Fibroblast of skin of right quadriceps (primary cell): ENCODE measurements at places on chromosomes 3 and 15.

DNA sequence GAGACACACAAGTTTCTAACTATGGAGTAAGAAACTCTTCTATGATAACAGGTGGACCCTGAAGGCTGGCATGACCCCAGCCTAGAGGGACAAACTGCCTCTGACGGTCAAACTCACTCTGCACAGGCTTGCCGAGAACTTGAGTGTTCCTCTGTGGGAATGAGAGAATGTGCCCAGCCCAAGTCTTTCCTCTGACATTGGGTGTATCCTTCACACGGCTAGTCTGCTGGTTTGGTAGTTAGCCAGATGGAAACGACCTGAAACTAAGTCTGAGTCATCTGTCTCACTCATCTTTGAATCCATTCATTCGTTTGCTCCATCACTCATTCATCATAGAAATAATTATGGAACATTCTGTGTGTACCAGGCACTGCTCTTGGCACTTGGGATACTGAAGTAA, 198.4 kb downstream of the ATP10A start:
- no peak for DNase-seq

- DNase-seq = peak; percentile 56
These were observed 20.9 kb downstream of the RAD54L2 start for GRCh38 chr3:51559411-51559888.

DNA sequence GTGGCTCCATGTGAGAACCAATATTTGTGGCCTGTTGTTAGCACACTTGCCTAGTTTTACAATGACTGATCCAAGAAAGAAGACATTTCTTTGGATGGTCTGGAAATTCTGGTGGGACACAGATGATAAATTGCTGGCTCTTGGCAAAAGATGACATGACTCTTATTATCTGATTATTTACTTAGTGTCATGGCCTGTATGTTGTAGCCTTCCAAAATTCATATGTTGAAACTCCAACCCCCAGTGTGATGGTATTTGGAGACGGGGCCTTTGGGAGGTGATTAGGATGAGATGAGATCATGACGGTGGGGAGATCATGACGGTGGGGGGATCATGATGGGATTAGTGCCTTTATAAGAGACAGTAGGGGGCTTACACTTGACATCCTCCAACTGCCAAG, 30.0 kb upstream of the AKAP13 start:
- no peak for DNase-seq

- no peak for DNase-seq
These were observed 613.4 kb downstream of the NLGN1 start for GRCh38 chr3:174010907-174011306.

GRCh38 chr15:72063186-72063585, 54.8 kb downstream of the MYO9A start:
- no peak for DNase-seq

GRCh38 chr3:170496026-170496867, 77.6 kb downstream of the CLDN11 start:
- no peak for DNase-seq

DNA sequence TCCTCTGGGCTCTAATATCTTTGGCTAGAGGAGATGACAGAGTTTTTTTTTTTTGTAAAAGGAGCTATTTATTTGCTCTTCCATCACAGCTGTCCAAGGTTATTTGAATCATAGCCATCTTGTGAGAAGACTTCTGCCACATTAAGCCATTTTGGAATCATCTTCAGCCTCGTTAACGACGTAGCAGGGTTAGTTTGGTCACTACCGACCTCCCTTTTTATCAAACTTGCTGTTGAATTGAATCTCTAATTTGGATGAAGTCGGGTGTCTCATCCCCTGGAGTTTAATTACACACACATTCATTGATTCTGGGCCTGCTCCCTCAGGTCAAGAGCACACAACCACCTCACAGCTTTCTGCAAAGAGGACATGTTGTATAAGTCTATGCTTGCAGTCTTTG, 238.7 kb downstream of the CPNE4 start:
- no peak for DNase-seq

- no peak for DNase-seq
These were observed 77.4 kb downstream of the VPS8 start for GRCh38 chr3:184889312-184889904.

GRCh38 chr3:39029556-39029955, 22.2 kb downstream of the SCN11A start:
- DNase-seq = no peak

DNA sequence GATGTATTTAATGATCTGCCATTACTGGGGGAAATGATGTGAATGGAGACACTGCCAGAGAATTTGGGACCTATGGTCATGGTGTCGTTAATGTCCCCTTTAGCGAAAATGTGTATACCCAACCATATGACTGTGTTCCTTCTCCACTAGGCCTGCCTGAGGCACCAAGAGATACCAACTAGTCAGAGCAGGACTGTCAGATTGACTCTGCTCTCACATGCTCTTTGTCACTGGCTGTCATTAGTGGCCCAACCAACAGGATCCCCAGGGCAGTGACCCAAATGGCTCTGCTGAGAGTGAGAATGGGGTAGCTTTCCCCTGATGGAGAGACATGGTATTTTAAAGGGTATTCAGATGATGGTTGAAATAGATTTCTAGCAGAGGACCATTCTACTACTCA, 2.8 kb downstream of the TAGLN3 start:
- no peak for DNase-seq

DNA sequence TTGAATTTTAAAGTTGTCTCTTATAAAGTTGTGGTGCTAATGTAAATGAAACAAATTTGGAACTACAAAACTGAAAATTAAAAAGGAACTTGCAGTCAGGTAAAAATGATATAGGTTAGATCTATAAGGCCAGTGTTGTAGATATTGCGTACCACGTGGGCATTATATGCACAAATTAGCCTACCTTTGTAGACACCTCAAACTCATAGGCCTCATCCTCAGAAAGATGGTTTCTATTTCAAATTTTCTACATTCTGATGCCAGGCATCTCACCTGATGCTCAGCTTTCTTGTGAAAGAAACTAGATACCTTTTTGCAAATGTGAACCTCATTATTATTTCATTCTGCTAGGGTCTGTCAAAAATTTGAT, 25.6 kb downstream of the TMEM207 start:
- no peak for DNase-seq

DNA sequence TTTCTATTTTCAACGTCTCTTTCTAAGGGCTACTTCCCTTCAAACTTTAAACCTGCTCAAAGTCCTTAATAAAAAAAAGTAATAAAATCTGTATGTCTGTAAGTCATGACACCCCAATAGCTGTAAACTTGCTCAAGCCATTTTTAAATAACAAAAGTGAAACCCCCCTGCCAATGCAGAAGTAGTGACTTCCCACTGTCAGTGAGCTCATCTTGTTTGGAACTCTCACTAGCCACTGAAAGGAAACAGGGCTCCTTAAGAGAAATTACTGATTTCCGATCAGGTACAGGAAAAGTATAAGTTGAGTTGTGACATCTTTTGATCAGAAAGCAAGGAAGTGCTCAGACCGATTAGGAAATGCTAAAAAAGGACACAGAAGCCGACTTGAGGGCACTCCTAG, 27.6 kb upstream of the GPR171 start:
- no peak for DNase-seq

DNA sequence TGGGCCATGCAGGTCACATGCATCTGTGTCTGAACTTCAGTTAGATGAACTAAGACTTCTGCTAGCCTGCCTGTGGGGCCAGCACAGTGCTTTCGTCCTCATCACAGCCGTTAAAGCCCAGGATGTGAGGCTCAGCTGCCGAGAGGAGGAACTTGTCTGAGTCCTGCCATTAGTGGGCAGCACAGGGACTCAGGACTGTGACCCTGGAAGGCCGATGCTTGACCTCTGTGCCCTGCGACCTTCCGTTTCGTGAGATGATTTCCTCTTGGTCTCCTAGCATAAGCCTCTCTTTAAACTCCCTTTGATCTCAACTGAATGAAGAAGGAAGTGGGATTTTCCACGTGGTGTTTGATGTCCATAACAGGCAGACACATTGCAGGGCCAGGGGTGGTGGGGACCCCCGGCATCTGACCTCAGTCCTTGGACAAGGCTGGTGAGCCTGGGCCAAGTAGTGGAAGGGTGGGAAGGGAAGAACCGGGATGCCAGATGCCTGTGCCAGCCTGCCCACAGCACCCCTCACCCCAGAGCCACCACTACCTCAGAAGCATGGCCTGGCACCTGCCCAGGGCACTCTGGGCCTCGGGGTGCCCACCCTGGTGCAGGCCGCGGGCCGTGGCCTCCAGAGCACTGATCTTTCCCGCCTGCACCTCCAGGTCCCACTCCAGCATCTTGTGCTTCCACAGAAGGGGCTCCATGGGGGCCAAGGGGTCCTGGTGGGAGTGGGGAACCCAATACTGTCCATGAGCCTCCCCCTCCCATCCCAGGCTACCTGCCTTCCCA, 21.6 kb downstream of the PLA2G4B start:
- no peak for DNase-seq

DNA sequence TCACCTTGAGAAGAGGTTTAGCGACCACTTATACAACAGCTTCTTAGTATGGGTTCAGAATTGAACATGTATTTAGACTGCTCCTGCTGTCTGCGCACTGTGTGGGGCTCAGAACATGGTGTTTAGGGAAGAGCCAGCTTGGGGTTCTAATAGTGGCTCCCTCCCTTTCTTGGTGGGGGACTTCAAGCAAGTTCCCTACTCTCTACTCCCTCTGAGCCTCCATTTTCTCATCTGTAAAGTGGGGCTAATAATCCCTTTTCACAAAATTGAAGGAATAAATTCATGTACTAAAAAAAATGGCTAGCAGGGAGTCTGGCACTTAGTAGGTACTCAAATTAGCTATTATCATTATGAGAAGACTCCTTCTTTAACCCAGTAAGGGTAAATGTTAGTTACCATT, 97.5 kb upstream of the SPATA12 start:
- DNase-seq = no peak

DNA sequence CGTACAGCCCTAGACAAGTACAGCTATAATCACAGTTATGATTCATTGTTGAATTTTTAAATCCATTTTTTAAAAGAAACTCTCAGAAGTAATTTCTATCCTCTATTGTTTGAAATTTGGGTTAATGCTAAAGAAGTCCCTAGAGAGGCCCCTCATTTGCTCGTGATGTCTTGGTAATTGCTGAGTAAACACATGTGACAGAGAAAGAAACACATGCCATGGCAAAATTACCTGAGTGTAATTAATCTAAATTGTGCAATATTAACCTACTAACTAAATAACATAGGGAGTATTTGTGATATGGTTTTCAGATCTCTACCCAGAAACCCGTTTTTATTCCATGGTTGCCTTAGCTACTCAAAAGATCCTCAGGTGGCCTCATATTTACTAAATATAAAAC, 10.8 kb downstream of the NEK10 start:
- no peak for DNase-seq

- no peak for DNase-seq
These were observed 90.1 kb upstream of the ATP11B start for GRCh38 chr3:182703233-182703632.

DNA sequence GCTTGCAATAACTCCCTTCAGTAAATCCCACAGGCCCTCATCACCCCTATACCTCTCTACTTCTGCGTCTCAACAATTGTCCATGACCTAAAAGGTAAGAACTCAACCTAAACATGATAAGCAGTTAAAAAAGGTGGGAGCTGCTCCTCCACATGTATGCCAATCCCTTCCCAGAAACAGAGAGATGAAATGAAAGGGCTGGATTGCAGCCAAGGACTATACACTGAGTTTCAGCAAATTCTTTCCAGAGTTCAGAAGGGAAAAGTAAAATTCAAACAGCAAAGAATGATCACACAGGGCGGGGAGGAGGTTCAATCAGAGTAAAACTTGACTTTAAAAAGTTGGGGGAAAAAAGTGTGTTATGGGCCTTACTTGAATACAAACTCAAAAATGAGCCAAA, 27.5 kb downstream of the PLOD2 start:
- peak; percentile 59 for DNase-seq

- DNase-seq = no peak
These were observed 4.9 kb downstream of the ADIPOQ start for GRCh38 chr3:186847437-186847836.
